Cortex of kidney (tissue), 1 donor: ENCODE measurements at places on chromosomes 4 and X.

- DNase-seq: no peak
Measured at GRCh38 chr4:74878323-74878722, 54.6 kb upstream of the PARM1 start.

DNA sequence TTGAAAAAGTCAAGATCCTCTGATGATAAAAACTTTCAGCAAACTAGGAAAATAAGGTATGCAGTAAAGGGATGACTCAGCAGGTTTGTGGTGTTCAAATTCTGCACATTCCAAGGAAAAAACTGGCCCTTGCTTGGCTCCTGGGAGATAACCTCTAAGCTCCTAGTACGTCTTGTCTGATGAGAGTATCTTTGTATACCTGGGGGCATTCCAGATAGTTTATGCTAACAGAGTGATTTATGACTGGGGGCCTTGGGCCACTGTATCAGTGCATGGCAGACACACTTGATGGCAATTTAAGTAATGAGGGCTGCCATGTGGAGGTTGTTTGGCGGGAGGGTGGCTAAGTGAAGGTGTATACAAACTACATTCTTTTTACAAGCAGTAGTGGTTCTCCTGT, 56.9 kb downstream of the NSG1 start:
- no peak for DNase-seq

GRCh38 chr4:40848940-40849339, 99.2 kb downstream of the NSUN7 start:
- DNase-seq: no peak

DNA sequence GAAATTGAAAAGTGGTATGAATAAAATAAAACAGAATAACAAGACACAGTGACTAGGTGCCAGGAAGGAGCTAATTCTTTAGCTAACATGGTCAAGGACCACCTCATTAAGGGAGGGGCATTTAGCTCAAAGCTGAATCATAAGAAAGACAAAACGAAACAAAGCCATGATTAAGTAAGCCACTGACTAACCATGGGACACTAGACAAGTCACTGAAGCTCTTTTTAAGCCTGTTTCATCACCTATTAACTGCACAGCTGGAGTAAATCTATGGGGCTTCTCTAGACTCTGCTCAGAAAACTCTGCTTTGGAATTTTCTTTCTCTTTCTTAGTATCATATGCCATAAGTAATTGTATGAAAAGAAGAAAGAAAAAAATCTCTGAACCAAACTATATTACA, 49.8 kb upstream of the C1QTNF7 start:
- DNase-seq: no peak

- no peak for DNase-seq
Measured at GRCh38 chrX:21606002-21606401, 52.1 kb downstream of the KLHL34 start.

- no peak for DNase-seq
Measured at GRCh38 chr4:144750348-144750747, 104.4 kb downstream of the HHIP start.

DNA sequence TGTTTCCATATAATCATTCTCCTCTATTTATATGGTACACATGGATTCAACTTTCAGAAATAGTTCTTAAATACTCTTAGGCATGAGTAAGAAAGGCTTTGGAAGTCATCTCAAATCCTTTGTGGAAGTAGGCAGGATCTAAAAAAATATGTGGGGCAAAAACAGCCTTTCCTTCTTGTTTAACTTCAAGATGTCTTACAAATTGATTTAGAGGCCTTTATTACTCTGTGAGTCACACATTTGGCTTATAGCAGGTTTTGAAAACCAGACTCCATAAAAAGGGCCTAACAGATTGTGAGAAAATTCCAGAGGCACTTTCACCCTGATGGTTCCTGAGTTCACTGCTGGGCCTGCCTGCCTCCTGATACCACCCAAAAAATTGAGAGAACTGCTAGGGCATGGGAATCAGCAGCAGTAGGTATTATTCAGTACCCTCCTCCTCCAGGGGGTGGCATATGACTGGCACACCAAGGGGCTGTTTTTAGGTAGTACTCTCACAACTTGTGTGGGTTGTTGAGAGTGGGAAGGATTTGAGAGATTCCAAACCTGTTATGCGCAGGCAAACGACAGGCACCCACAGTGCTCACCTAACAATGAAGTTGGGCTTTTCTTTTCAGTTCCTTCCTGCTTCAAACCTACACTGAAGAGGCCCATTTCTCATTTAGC, 162.7 kb upstream of the MBNL3 start:
- DNase-seq: no peak

GRCh38 chr4:6329478-6330383, 60.1 kb downstream of the WFS1 start:
- DNase-seq: no peak

DNA sequence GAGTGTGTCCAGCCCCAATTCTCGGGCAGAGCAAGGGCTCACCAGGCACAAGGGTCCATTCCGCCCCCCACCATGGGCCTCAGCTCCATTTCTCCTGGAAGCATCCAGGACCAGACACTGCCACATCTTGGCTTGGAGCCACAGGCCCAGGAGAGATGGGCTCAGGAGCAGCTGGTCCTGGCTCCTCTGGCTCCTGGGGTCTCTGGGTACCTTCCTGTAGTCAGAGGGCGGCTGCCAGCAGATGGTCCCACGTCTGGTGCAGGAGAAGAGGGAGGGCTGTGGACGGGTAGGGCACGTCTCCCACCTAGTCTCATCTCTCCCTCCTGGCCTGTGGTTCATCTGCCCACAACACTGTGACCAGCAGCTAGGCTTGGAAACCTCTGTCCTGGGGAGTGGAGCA, 8.0 kb downstream of the ATP2B3 start:
- DNase-seq: no peak

DNA sequence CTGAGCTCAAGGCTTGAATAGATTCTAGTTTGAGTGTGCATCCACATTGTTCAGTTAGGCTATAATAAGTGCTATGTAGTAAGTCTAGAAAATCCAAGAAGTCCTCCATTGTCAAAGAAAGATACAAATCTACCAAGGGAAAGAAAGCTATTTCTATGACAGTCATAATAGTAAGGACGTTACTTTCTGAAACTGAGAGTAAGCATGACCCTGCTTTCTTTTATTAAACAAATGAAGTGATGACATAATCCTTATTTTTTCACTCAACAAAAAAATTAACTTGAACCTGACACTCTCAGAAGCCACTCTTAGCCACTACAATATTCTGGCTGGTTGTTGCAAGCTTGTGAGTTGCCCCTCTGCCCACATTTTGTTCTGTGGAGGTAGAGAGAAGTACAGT, 33.8 kb upstream of the AMELX start:
- no peak for DNase-seq
